ENCODE measurements at places on chromosomes 6 and 20.

DNA sequence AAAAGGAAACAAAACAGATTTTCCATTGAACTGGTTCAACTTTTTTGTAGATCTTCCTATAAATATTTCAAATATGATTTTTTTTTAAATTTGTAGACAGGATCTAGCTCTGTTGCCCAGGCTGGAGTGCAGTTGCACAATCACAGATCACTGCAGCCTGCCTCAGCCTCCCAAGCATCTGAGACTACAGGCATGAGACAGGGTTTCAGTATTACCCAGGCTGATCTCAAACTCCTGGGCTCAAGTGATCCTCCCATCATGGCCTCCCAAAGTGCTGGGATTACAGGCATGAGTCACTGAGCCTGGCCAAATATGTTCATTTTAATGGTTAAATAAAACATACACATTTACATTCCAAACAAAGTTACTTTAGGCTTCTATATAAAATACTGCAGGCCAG is 33.6 kb downstream of the SAMHD1 start:
- no peak for DNase-seq

- DNase-seq: no peak
Observed at GRCh38 chr6:139567095-139567494, 192.6 kb upstream of the CITED2 start.

DNA sequence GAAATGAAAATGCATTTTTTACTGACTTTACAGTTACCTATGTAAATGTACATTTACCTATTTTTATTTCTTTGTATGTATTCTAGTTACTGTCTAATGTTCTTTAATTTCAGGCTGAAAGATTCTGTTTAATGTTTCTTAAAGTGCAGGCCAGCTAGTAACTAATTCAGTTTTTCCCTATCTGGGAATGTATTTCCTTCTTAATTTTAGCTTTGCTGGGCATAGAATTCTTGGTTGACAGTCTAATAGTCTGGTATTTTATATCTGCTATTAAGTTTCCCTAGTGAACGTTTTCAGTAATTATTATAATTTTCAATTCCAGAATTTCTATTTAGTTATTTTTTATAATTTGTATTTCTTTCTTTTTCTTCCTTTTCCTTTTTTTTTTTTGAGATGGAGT is 186.0 kb upstream of the NOX3 start:
- no peak for DNase-seq

GRCh38 chr6:14732844-14733757 is 512.8 kb upstream of the JARID2 start:
- DNase-seq: no peak

GRCh38 chr6:139323511-139324300 is 31.9 kb upstream of the TXLNB start:
- DNase-seq: peak; percentile 81

DNA sequence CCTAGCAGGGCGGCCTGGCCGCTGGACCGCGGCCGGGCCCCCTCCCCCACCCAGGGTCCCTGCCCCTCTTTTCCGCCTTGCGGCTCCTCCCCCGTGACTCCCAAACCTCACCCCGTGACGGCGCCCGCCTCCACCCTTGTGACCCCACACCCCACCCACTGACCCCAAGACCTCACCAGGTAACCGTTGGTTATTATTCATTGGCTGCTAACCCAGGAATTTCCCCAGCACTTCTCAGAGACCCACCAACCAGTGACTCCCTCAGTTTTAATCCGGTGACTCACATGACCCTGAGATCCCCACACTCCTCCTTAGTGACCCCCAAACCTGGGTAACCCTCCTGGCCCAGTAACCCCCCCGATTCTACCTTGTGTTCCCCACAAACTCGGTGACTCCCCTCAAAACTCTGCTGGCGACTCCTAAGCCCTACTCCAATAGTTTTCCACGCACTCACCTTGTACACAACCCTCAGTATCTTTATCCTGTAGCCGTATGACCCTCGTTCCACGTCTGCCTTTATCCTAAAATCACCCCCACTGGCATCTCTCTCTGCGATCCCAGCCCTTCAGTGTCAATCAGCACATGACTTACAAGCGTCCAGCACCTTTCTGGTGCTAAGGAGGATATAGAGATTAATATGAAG is 534 bp downstream of the ZNF76 start:
- DNase-seq: peak; percentile 79

DNA sequence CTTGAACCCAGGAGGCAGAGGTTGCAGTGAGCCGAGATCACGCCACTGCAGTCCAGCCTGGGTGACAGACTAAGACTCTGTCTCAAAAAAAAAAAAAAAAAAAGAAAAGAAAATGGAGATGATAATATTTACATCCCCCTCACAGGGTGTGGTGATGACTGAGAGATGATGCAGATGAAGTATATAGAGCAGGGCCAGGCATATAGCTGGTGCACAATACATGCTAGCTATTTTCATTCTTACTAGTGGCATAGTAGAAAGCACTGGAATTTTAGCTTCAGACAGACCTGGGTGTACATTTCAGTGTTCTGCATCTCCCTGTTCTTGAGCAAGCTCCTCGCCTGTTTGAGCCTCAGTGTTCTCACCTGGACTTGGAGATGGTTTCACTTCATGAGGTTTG is 36.9 kb downstream of the CEBPB start:
- DNase-seq: no peak

DNA sequence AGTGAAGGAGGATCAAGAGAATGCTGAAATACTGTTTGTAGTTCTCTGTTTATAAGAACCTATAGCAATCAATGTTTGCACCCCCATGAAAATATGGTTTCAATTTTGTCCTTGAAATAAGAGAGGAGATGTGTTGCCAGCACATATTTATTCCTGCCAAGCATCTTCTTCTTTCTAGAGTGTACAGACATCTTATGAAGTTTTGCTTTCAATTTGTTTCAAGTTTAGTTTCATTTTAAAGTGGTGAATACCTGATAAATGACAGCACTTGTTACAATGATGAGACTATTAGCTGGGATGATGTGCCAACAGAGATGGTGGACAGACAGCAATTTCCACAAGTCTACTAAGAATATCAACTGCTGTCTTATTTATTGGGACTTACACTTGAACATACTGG is 39.2 kb upstream of the CENPW start:
- no peak for DNase-seq

GRCh38 chr6:41523915-41524633 is 22.1 kb upstream of the FOXP4 start:
- no peak for DNase-seq

- DNase-seq: no peak
Observed at GRCh38 chr6:26494117-26494516, 6.0 kb upstream of the BTN1A1 start.

DNA sequence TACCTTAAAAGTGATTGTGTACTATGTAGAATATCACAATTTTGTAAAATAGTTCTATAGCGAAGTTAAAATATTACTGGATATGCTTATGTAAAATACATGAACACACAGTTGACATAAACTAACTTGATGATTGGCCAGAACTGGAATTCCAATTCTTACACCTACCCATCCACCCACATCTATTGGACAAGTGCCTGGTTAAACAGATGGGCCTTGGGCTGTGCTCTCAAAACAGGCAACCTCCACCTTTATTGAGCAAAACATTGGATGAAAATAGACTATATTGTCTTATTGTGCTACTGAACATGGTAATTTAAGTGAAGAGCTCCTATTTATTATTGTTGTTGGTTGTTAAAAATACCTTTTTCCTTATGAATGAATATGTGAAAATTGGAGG is 154.0 kb upstream of the FLRT3 start:
- no peak for DNase-seq

DNA sequence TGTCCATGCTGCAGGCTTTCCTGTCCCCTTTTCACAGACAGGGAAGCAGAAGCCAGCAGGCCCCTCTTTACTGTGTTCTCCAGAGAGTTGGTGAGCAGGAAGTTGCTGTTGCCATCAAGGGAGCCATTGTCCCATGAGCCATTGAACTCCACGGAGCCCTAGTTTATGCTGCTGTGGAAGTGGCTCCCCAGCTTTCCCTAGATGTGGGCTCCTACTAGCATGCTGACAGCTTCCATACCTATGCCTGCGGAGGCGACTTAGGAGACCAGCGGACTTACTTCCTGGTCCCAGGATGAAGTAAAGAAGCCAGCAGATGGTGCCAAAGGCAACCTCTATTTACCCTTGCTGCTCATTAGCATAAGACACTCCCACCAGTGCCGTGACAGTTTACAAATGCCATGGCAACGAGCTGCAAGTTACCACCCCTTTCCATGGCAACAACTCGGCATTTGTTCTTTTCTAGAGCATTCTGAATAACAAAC is 30.8 kb upstream of the FKBP1A start:
- no peak for DNase-seq

GRCh38 chr6:169808608-169808967 is 57.2 kb downstream of the ERMARD start:
- no peak for DNase-seq

DNA sequence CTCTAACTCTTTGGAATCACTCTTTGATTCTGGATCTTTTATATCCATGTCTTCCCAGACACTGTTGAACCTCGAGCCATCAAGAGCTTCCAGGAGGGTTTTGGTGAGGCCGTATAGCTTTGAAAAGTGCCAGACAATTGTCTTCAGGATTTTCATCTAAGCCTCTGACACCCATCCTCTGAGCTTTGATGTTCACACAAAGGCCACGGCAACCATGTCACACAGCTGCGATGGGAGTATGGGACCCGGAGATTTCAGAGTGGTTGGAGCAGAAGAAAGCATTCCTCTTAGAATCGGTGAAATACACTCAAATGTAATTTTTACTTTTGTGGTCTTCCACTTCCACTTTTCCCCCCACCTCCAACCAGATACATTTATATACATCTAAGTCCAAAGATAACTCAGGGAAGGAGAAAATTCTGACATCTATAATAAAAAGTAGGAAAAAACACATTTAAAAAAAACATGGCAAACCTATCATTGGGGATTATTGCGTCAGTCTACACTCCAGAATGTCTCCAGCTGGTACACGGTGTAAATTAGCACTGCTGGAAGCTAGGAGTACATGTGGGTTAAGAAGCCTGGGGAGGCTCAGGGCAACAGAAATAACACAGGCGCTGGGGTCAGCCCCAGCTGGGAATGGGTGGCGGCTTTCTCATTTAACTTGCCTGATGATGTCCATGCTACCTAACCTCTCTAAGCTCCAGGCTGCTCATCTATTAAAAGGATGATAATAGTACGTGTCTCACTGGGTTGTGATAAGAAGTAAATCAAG is 92.7 kb downstream of the LY86 start:
- DNase-seq: no peak

- DNase-seq: no peak
Observed at GRCh38 chr6:40960742-40961430, 78.1 kb downstream of the UNC5CL start.

DNA sequence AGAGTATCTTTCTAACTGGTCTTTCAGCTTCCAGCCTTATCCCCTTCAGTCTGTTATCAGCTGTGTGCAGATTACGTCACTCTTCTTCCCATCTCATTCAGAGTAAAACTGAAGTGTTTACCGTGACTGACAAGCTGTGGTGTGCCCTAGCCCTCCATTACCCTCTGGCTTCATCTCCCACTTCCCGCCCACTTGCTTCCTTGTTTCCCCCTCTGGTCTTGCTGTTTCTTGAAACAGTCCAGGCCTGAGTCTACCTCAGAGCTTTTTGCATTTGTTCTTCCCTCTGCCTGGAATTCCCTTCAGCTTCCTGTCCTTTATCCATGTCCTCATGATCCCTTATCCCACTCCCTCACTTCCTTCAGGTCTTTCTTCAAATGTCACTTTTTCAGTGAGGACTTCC is 66.9 kb downstream of the CARMIL1 start:
- no peak for DNase-seq

DNA sequence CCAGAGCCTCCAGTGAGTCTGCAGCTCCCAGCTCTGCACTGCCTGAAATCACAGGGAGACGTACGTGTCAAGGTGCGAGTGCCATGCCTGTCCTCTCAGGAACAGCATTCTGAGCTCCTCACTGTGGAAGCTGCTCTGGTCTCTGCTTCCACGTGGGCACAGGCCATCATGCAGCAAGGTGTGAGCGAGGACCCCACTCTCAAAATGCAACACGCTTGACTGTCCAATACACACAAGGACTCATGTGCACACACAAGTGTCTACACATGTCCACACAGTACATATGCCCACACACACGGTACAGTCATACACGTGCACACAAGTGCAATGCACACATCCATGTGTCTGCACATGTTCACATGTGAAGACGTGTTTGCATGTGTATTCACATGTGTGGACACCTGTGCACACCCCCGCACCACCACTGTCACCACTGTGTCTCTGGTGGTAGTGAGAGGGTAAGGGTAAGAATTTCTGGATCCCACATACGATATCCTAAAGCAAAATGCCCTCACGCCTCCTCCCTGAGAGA is 260.5 kb downstream of the DLL1 start:
- no peak for DNase-seq

DNA sequence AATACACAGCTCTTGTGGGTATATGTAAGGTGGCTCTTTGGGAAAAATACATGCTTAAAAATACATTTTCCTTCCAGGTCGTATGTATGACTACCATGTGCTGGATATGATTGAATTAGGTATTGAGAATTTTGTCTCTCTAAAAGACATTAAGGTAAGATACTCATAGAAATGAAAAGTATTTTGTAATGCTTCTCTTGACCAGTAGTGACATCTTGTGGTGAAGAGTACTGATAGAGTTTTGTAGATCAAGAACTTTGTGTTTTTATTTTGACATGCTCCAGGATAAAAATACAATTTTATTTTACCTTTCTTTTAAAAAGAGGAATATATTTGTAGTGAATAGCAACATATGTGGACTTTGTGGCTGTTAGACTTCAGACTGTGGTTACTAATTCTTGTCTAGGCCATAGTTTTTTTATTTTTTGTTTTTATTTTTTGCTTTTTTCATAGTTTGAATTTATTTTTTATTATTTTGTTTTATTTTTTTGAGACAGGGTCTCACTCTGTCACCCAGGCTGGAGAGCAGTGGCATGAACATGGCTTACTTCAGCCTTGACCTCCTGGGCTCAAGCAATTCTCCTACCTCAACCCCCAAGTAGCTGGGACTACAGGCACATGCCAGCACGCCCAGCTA is 17.9 kb downstream of the RPF2 start:
- no peak for DNase-seq

DNA sequence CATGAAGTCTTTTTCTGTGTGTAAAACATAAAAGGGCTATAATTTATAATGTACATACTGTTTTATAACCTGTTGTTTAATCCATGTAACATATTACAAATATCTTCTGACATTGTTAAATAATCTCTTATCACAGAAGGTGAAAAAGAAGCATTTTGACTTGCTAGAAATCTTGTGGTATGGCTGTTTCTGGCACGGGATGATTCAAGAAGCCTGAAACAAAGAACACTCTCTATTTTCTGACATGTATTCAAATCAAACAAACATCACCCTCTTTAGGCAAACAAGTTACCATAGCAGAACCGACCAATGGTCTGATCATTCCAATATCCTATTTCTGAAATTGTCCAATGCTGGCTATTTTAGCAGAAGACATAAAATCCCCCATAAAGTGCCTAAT is 55.4 kb downstream of the HS3ST5 start:
- DNase-seq: no peak

GRCh38 chr20:37600486-37600885 is 72.8 kb upstream of the BLCAP start:
- DNase-seq: no peak

GRCh38 chr6:73062837-73063236 is 162.5 kb downstream of the KHDC1L start:
- DNase-seq: no peak

Data from activated CD4-positive, alpha-beta T cell treated with anti-CD3 and anti-CD28 coated beads, Interleukin-2, amount 50 U/mL, for 1 hour (primary cell).